Glomerular endothelial cell (primary cell): ENCODE measurements at places on chromosomes 5 and 9. TPM values are rescaled to one million over a fixed set of nuclear protein-coding genes. Genes with fewer than 3 reads are reported as not detected.

DNA sequence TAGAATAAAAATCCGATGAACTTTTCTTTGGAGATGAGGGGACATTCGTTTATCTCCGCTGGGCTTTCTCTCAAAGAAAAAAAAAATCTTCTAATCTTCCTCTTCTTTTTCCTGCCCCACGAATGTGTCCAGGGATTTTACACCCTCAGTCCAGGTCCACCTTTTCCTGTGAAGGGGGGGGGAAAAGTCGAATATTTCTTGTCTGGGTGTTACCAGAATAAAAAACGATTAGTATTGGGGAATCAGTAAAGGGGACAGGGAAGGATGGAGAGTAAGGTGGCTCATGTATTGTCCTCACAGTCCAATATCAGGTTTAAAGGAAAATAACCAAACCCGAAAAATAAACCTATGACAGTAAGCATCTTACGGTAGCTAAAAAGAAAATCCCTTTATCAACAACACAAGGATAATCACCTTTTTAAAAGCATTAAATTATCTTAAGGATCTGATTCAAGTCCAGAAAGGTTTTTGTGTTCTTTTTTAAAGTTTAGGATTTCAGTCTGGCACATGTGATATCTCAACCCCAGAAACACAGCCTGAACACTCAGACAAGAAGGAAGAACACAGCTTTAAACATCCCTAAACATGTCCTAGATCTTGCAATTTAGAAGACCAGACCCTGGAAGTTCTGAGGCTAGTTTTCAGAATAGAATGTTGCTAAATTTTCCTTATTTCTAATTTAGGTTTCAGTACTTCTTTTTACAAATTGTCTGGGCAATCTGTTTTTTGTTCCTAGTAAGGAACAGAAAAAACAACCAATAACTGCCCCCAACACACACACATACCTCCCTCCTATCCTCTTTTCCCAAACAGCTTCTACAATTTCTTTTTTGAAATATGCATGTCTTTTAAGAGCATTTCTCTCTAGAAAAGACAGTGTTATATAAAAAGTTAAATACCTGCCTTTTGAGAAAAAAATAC is 1.2 kb downstream of the ZNF608 start:
- no peak for DNase-seq

GRCh38 chr5:88550736-88551135 is 282.1 kb upstream of the TMEM161B start:
- no peak for DNase-seq

DNA sequence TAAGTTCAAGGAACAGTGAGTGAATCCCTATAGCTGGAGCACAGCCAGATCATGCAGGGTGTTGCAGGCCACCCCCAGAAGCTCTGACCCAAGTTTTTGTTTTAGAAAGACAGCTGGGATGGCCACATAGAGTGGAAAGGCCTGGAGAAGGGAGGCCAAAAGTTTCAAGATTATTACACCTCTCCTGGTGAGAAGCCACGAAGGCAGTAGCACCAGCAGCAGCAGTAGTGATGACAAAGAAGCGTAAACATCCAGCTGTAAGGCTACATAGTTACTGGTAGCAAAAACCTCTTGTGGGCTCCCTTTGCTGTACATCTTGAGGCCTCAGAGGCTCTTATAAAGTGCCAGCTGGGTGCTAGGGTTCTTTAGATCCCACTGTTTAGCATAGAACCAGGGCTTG is 11.8 kb downstream of the ADAMTSL1 start:
- DNase-seq = no peak

- no peak for DNase-seq
Observed at GRCh38 chr5:151236888-151237287, 13.0 kb upstream of the CCDC69 start.

DNA sequence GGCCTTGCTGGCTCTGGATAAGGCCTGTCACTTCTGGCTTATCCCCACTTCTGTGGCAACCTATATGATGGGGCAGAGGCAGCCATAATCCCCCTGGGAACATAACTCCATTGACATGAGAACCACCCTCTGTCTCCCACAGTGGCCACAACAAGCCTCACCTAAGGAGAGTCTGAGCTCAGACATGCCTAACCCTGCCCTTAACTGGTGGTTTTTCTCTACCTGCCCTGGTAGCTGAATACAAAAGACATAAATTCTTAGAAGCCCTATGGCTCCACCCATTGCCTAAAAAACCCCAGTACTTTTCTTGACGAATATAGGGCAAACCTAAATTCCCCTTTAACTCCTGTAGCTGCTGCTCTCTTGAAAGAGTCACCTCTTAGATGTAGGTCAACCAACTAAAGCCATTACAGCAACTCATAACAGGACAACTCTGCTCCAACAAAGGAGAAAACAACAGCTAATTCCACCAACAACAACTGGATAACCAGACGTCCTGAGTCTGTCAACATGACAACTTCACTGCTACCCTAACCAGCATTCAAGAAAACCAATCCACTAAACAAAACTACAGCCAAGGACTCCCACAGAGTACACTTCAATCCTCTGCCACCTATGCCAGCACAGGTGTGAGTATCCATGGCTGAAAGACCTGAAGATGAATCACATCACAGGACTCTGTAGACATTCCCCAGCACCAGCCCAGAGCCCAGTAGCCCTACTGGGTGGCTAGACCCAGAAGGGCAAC is 427.7 kb downstream of the PRELID2 start:
- no peak for DNase-seq

DNA sequence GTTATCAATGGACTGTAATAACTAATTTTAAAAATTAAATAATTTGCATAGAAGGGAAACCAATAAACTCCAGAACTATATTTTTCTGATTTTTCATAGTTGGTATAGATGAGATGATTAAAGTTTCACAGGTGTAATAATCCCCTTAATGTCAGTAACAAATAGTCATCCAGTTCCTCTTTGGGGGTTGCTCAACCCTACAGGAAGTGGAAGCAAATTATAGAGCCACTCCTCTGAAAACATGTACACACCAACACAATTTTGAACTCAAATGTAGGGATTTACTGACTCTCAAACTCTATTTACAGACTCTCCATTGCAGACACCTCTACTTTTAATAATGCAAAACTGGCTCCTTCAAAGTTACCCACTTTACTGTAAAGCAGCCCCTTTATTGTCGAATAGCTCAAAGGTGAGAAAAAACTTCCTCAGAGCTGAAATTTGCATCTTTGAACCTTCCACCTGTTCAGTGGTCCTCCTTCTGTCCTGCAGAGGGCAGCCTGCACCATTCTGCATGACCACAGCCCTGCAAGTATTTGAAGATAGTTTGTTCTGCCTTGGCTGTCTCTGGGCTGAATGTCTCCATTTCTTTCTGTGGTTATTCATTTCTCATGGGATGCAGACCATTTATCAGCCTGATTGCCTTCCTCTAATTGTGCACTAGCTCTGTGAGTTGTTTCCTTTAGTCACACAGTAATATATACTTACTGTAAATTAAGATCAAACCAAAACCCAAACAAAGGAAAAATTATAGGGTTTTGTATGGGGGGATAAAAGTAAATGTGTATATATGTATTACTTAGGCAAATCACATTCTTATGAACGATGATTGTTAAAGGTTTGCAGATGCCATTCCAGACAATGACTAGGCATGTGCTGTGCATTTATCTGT is 383.2 kb upstream of the SGCD start:
- no peak for DNase-seq

Gene JAK2
- 7.7 and 8.7 TPM in 2 replicates for total RNA-seq

Gene IL9
- total RNA-seq = not detected in 2 replicates
